ENCODE measurements at places on chromosomes 11 and 22.

GRCh38 chr22:20061481-20061861, 18.6 kb upstream of the DGCR8 start:
- no peaks in the 10 kb centered on the region for H3K27me3 ChIP-seq
- peak overlapping the region; percentile 48 for H3K27ac ChIP-seq
- DNase-seq = no peak
- H3K4me3 ChIP-seq = no peak overlapping the region
- H3K36me3 ChIP-seq = no peaks in the 10 kb centered on the region

DNA sequence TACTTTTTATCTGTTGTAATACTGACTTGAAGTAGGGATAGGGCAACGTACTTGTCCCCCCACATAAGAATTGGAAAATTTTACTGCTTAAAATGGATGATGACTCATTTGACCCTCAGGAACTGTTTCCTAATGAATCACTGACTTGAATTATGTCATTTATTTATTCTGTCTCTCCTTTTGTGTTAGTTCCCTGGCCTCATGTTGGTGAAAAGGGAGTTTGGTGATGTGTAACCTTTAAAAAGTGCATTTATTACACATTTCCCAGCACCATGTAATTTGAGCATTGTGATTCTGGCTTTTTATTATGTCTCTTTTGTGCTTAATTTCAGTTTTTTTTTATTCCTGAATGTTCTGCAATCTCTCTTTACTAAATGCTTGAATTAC, 20.3 kb upstream of the PGM2L1 start:
- no peak overlapping the region for H3K27ac ChIP-seq
- no peak overlapping the region for H3K4me3 ChIP-seq
- no peaks in the 10 kb centered on the region for H3K4me1 ChIP-seq
- H3K27me3 ChIP-seq = no peaks in the 10 kb centered on the region

GRCh38 chr11:126547161-126547560, 191.7 kb downstream of the ST3GAL4 start:
- no peak overlapping the region for H3K27ac ChIP-seq
- no peaks in the 10 kb centered on the region for H3K36me3 ChIP-seq
- H3K4me1 ChIP-seq = peaks cover 9% of the 10 kb centered on the region

GRCh38 chr22:50694099-50694605, 21.5 kb downstream of the SHANK3 start:
- H3K4me3 ChIP-seq = no peak overlapping the region
- peaks cover 18% of the 10 kb centered on the region for H3K36me3 ChIP-seq
- no peaks in the 10 kb centered on the region for H3K27me3 ChIP-seq
- H3K4me1 ChIP-seq = peaks cover 3% of the 10 kb centered on the region
- DNase-seq = no peak
- no peak overlapping the region for H3K27ac ChIP-seq

- no peak overlapping the region for H3K27ac ChIP-seq
- no peaks in the 10 kb centered on the region for H3K36me3 ChIP-seq
- DNase-seq = no peak
Measured at GRCh38 chr11:78656984-78657383, 82.3 kb upstream of the NARS2 start.

GRCh38 chr11:19818619-19819018, 106.0 kb downstream of the NAV2 start:
- no peak overlapping the region for H3K4me3 ChIP-seq
- no peak overlapping the region for H3K27ac ChIP-seq
- no peaks in the 10 kb centered on the region for H3K36me3 ChIP-seq

DNA sequence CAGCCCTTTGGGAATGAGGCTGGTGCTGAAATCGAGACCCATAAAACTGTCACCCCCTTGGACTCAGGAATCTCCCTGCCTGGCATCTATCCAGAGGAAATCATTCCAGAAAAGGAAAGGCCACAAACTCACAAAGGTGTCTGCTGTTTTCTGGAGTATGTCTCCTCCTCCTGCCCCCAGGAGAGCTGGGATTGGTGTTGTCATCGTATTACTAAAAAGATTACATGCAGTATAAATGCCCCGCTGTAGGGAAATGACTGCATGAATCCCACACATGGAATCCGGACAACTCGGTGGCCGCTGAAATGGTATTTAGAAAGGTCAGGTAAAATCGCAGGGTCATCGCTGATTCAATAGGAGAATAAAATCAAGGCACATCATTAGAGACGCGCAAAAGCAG, 18.9 kb upstream of the RFPL3 start:
- DNase-seq = no peak
- no peaks in the 10 kb centered on the region for H3K4me1 ChIP-seq
- H3K27ac ChIP-seq = no peak overlapping the region
- no peaks in the 10 kb centered on the region for H3K27me3 ChIP-seq
- H3K36me3 ChIP-seq = no peaks in the 10 kb centered on the region
- H3K4me3 ChIP-seq = no peak overlapping the region

- H3K4me1 ChIP-seq = no peaks in the 10 kb centered on the region
Measured at GRCh38 chr11:66701432-66702240, 23.9 kb upstream of the RBM4B start.

DNA sequence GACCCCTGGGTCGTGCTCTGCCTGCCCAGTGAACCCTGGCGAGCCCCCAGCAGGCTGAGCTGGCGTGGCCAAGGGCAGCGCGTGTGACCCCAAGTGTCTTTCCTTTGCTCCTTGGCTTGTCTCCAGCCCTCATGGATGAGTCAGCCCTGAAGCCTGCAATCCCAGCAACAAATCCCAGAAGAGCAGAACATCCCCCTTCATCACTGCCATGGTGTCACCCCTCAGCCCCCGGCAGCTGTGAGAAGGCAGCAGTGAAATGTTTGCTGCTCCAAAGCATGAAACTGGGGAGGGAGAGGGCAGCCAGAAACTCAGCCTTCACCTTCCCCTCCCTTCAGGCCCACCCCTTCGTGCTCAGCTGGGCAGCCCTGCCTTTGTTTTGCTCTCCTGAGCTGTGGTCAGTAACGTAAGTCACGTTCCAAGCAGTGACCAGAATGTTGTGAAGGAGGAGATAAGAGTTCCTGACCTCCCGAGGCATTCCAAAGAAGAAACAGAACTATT, 29.8 kb downstream of the ADAMTS15 start:
- peaks cover 10% of the 10 kb centered on the region for H3K4me1 ChIP-seq
- peak; percentile 73 for DNase-seq
- H3K27me3 ChIP-seq = no peaks in the 10 kb centered on the region
- H3K27ac ChIP-seq = peak overlapping the region; percentile 83
